ENCODE measurements at places on chromosomes 2 and 18.

GRCh38 chr2:68837164-68837860 is 33.9 kb downstream of the BMP10 start:
- no peak for ATAC-seq

GRCh38 chr2:7225848-7226247 is 308.6 kb downstream of the RNF144A start:
- ATAC-seq: no peak

DNA sequence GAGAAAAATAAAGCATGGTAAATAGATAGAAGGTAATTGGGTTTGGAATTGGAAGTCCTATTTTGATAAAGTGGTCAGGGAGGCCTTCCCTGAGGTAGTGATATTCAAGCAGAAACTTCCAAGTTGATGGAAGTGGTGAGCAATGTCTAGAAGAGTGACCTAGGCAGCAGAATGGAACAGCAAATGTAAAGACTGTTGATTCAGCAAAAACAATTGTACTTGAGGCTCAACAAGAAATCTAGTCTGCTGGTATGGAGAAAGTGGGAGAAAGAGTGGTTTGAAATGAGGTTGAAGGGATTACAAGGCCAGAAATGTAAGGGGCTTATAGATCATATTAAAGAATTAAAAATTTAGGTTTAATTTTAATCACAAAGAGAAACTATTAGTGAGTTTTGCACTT is 181.3 kb downstream of the MBD5 start:
- ATAC-seq: no peak

GRCh38 chr18:12744103-12744502 is 41.3 kb downstream of the PSMG2 start:
- peak; percentile 95 for ATAC-seq

- ATAC-seq: no peak
These were observed 40.0 kb upstream of the NFATC1 start for GRCh38 chr18:79355433-79356335.

DNA sequence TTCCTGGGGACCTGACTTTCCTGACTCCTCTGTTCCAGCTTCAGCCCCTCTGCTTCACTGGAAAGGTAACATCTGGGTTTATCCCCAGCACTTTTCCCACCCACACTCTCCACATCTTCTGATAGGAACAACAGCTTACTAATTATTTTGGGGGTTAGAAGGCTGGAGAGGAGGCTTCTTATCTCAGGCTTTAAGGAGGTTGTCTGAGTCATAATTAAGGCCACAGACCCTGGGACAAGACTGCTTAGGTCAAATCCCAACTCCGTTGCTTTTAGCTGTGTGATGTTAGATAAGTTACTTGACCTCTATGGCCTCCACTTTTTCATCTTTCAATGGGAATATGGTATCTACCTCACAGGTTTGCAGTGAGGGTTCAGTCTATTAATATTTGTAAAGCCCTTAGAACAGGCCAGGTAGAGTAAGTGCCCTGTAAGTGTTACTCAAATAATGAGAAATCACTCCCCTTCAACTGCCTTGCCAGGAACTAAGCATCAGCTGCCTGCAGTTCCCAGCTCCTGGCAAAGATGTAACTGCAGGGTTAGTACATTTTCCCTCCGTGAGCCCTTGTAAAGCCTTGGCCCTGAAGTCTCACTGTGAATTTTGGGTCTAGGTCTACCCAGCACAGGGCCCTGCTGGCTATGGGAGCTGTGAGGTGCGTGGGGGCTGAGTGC is 123.6 kb downstream of the MTX2 start:
- no peak for ATAC-seq

- no peak for ATAC-seq
These were observed 247.7 kb upstream of the REV1 start for GRCh38 chr2:99737537-99737936.

Data from SK-N-SH treated with all-trans-retinoic acid at 6 μM for 48 hours (cell line).